ENCODE measurements at places on chromosomes 7 and 10.

- no peak for DNase-seq
These were observed 38.3 kb upstream of the GHITM start for GRCh38 chr10:84101042-84101441.

- no peak for DNase-seq
These were observed 126.3 kb downstream of the CACNA2D1 start for GRCh38 chr7:82317257-82317721.

DNA sequence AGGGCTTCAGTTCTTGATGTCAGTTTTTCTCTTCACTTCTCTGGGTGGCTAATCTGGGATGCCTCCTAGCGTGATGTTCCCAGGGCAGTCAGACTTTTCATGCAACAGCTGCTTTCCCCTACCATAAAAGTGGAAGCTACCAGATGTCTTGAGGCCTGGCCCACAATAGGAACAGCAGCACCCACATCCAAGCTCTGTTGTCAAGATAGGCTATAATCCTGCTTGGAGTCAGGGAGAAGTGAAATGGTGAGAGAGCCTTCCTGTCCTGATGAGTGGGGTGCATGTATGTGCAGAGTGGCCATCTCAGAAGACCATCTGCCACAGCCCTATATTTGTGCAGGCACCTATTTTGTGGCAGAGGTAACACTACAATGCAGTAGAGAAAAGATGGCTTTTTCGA lies 108.0 kb downstream of the HTR5A start:
- DNase-seq, result no peak

- no peak for DNase-seq
These were observed 123.3 kb upstream of the LAMB4 start for GRCh38 chr7:108253275-108254044.

GRCh38 chr7:388961-389701 lies 99.2 kb downstream of the FOXL3 start:
- DNase-seq, result no peak

- no peak for DNase-seq
These were observed 12.1 kb upstream of the ATAD1 start for GRCh38 chr10:87829986-87830729.

- DNase-seq, result no peak
These were observed 51.9 kb downstream of the CCNY start for GRCh38 chr10:35388197-35388596.

DNA sequence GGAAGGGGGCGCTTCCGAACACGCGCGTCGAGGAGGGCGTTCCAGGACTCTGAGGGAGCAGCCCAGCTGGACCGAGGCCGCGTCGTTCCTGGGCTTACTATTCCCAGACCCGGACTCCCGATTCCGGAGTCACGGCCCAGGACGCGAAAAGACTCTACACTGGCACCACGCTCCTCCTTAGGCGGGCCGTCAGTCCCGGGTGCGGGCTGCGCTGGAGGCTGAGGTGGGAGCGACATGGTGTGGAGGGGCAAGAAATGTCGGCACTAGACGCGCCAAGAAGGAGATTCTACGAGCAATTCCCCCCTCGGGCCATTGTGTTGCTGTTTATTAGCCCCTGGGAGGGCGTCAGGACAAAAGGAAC lies 584 bp upstream of the RUNDC3B start:
- no peak for DNase-seq

GRCh38 chr10:132313865-132314264 lies 6.1 kb upstream of the STK32C start:
- DNase-seq, result no peak

GRCh38 chr10:79387974-79388850 lies 40.9 kb downstream of the PPIF start:
- no peak for DNase-seq

DNA sequence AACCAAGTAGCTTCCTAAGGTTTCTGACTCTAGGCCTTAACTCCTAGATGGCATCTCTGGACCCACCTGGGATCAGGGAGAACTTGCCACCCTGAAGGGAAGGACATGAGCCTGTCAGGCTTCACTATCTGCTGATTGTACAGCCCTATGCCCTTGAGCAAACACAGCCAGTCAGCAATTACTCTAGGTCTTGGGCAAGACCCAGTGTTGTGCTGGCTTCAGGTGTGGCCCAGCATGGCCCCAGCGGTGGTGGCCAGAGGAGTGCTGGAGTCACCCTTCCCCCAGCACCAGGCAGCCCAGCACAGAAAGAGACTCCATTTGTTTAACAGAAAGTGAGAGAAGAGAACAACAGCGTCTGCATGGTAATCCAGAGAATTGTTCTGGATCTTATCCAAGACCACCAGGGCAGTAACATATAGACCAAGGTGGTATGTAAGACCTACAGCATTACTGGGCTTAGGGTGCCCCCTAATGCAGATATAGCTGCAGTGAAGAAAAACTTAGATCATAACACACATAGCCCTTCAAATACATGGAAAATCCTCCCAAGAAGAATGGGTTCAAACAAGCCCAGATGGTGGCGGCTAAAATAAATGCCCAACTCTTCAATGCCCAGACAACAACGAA lies 207.7 kb downstream of the MAGI2 start:
- no peak for DNase-seq

- DNase-seq, result no peak
These were observed 16.8 kb downstream of the SFRP4 start for GRCh38 chr7:37899712-37900247.

DNA sequence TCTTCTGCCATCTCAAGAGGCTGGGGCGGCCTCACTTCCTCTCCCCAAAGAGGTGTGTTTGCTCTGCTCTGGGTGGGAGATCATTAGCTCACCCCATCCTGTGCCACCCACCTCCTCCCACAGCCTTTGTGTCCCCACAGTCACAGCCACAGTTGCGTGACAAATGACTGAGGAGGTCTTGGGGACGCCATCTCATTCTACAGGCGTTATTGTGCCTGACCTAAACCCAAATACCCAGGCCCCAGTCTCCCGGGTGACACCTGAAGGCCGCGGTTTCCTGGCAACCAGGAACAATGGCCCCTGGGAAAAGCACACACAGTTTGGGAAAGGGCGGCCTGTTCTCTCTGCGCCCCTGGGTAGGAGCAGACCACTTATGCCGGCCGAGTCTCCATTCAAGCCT lies 51.6 kb downstream of the SLIT1 start:
- no peak for DNase-seq

GRCh38 chr7:77498659-77499379 lies 38.3 kb upstream of the PTPN12 start:
- no peak for DNase-seq

DNA sequence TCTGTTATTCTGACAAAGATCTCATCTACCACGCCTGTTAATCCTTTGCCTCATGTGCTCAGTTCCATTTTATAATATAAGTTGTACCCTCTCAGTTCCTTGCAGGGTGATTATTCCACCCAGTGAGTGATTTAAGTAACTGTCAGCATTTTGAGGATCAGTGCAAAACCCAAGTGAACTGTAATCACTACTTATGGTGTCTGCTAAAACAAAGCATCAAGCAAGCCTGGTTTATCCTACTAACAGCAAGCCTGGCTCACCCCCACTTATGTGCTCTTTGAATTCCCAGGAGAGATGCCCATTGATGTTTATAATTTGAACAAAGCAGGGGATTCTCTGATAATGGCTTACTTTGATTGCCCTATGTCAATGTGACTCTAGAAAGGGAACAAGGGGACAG lies 186.8 kb upstream of the LRGUK start:
- no peak for DNase-seq

DNA sequence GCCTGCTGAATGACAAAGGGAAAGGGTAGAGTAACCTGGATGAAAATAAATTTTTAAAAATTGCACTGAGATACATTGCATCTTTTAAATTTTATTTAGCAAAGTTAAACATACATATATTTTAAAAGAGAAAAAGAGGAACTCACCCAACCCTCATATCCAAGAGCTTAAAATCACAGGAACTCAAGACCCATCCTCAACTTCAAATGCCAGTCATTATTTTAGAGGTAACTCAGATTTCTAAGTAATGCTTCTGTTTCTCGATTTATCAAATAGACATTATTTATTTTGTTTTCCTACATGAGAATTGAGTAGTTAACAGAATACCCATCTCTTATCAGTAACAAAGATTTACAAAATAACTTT lies 32.4 kb upstream of the KMT2E start:
- DNase-seq, result no peak

DNA sequence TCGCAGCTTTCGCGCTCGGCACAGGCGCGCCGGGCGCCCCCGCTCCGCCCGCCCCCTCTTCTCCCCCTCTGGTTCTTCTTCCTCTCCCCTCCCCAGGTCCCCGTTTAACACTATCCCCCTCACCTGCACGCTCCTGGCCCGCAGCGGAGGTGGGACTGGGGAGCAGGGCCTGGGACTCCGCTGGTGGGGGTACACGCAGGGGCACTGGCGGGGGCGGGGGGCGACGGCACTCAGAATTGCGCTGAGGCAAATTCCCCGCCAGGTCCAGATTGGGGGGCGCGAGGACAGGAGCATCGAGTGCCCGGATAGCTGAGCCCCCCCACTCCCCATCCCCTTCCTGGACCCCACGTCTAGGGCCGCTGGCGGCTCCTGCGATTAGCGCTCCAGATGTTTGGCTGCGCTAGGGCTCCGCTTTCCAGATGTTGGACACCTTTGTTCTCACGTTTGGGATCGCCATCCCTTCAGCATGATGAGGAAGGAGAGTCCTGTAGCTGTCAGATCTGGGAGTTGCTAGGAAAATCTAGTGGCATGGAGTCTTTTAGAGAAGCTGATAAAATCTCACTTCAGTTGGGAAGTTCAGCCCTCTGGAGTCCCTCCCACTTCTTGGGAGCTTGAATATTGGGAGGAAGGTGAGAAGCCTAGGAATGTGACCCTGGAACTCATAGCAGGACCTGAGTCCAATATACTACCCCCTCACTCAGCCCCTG lies 31.4 kb upstream of the PAX2 start:
- DNase-seq, result no peak

DNA sequence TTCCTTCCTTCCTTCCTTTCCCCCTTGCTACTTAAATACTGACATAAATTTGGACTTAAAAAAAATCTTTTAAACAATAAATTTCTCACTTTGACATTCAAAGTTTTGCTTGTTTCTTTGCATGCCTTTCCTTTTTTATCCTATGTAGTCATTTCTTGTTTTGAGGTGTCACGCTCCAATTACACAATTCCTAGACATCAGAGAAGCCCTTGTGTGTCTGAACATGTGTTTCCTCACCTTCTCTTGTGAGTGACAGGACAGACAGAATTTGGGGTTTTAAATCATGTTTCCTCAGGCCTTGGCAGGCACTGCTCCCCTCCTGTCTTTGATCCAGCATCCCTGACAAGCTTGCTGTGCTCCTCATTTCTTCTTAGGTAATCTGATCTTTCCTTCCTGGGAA lies 91.3 kb downstream of the CYTH3 start:
- DNase-seq, result no peak

DNA sequence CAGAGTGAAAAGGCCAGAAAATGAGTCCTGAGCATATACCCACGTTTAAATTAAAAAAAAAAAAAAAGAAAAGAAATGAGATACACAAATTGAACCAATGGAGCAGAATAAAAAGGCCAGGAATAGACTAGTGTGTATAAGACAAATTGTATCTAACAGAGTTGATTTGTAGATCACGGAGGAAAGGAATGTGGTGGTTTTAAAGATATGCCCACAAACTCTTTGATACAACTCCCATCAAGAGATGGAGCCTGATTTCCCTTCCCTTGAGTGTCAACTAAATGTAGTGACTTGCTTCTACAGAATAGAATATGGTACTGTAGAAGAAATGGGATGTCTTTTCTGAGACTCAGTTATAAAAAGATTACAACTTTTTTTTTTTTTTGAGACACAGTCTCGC lies 10.4 kb downstream of the SYPL1 start:
- no peak for DNase-seq

GRCh38 chr7:107043491-107043890 lies 1.0 kb upstream of the PRKAR2B start:
- DNase-seq, result no peak

DNA sequence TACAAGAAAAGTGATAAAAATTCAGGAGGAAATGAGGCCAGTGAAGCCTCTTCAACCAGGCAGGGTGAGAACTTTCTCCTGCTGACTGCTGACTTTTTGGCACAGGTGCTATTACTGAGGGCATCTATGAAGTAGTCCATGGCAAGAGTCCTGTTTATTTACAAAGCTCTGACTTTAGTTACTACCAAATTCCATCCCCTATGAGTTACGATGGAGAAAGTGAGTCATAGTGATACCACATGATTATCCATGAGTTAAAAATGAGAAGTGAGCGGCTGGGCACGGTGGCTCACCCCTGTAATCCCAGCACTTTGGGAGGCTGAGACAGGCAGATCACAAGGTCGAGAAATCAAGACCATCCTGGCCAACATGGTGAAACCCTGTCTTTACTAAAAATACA lies 19.9 kb downstream of the CCDC3 start:
- no peak for DNase-seq

GRCh38 chr10:79411546-79412495 lies 33.6 kb downstream of the ZCCHC24 start:
- no peak for DNase-seq

- no peak for DNase-seq
These were observed 89.0 kb downstream of the PHTF2 start for GRCh38 chr7:77887567-77887966.

- DNase-seq, result no peak
These were observed 176.5 kb downstream of the SUGCT start for GRCh38 chr7:40311307-40311706.

- DNase-seq, result no peak
These were observed 309.8 kb downstream of the PARD3 start for GRCh38 chr10:34505338-34505737.

- DNase-seq, result no peak
These were observed 91.1 kb downstream of the CH25H start for GRCh38 chr10:89115876-89116627.

- no peak for DNase-seq
These were observed 217.9 kb downstream of the GALNT17 start for GRCh38 chr7:71349682-71350481.

DNA sequence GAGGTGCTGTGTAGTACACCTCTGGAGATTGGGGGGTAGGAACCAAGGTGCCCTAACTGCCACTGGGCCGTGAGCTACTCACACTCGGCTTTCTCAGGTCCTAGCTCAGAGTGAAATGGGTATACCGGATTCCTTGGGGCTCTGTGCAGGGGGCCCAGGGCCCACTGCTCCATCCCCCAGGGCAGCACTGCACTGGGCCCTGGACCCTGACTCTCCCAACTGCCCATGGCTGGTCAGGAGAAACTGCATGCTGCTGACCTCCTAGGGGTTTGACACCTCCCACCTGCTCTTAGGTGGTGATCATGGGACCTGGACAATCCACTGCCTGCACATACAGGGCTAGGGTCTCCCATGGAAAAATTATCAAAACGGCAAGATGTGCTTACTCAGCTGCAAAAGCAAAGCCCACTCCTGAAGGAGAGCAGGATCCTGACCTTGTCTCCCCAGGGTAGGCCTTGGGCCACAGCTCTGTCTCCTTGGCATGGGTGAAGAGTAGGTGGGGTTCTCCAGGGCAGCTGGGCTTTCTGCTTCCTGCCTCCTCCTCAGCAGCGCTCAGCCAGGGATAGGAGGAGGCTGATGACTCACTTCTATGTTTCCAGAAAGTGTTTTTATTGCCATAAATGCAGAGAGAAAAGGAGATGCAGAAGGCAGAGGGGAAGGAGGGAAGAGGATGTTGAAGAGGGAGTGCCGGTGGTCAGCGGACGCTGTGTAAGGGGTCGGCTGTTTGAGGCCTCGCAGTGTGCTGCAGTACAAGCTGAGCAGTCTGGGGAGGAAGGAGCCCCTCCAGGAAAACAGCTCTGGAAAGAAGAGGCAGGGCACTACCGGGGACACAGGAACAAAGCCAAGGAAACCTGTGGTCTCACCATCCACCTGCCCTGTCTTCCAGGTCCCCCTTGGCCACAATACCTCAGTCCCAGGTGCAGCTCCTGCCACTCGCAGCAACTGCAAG lies 107.8 kb downstream of the ARHGAP22 start:
- DNase-seq, result no peak
